ENCODE measurements at places on chromosomes 7 and 10. TPM values are rescaled to one million over a fixed set of nuclear protein-coding genes. Genes with fewer than 3 reads are reported as not detected.

- H3K27me3 ChIP-seq: no peaks in the 10 kb centered on the region
- no peak overlapping the region for H3K4me3 ChIP-seq
- H3K4me1 ChIP-seq: no peaks in the 10 kb centered on the region
- no peak overlapping the region for H3K27ac ChIP-seq
- no peak for DNase-seq
- no peaks in the 10 kb centered on the region for H3K36me3 ChIP-seq
These were observed 161.5 kb upstream of the PFKP start for GRCh38 chr10:2905851-2906250.

DNA sequence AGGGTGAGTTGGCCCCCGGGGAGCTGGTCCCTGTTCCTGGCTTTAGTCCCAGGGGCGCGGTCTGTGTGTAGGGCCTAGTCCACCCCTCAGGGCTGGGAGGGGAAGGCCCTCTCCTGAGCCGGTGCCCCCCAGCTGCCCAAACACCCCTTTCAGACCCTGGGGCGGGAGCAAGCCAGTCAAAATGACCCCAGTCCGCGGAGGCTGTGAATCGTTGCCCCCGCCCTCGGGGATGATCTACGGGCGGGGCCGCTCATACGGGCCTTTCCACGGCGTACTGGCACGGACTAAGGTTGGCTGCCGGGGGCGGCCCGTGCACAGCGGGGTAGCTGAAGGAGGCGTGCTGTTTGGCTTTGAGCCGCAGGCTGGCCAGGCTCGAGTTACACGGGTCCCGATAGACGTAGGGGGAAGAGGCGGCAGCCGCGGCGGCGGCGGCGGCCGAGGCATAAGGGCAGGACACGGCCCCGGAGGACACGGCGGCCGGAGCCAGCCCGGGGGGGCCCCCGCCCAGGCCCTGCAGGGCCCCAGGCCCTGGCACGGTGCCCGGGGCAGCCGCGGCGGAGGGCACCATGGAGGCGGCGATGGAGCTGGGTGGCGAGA is 4.3 kb downstream of the ELOVL3 start:
- peaks cover 13% of the 10 kb centered on the region for H3K4me1 ChIP-seq
- peaks cover 53% of the 10 kb centered on the region for H3K27me3 ChIP-seq
- no peak overlapping the region for H3K27ac ChIP-seq
- peak overlapping the region; percentile 18 for H3K4me3 ChIP-seq
- DNase-seq: peak; percentile 77

The FRMPD2 gene
- 3.0 TPM for total RNA-seq

The KCNH2 gene
- total RNA-seq: 91.5 TPM
